ENCODE measurements at places on chromosomes 3 and 15.

GRCh38 chr3:132444383-132444782, 27.1 kb downstream of the DNAJC13 start:
- no peak for DNase-seq

GRCh38 chr3:194854659-194855390, 169.1 kb downstream of the FAM43A start:
- no peak for DNase-seq

- no peak for DNase-seq
Measured at GRCh38 chr3:188900421-188900951, 271.3 kb upstream of the TPRG1 start.

- peak; percentile 44 for DNase-seq
Measured at GRCh38 chr3:142863010-142863817, 25.7 kb downstream of the PCOLCE2 start.

DNA sequence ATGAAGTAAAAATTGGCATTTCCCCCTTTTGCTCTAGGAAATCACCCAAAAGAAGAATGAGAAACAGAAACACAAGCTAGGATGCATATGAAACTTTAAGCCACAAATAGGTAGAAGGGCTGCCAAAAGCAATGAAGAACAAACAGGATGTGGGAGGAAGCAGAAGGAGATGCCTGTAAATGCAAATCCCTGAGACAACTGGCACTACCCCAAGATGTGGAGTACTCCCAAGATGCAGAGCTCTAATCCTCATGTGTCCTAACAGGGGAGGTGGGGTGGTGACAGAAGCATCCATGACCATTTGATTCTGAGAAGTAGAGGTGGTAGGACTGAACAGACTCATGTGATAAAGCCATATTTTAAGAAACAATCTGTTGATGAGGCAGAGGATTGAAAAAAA, 31.9 kb upstream of the ZNF280D start:
- DNase-seq: no peak

DNA sequence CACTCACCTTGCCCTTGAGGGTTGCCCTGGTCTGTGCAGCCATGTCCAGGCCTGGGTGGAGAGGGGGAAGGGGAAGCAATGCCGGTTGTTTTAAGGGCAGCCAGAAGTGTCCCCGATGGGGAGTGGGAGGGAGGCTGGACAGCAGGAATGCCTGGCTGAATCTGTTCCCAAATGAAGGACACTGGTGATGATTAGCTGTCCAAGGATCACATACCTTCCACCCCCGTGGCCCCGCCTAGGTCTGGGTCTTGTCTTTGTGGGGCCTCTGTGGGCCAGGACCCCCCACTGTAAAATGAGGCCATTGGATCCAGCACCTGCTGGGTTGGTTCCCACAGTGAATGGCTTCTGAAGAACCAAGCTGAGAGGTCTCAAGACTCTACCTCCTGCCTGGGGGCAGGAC, 71.4 kb downstream of the FBLN2 start:
- DNase-seq: no peak

DNA sequence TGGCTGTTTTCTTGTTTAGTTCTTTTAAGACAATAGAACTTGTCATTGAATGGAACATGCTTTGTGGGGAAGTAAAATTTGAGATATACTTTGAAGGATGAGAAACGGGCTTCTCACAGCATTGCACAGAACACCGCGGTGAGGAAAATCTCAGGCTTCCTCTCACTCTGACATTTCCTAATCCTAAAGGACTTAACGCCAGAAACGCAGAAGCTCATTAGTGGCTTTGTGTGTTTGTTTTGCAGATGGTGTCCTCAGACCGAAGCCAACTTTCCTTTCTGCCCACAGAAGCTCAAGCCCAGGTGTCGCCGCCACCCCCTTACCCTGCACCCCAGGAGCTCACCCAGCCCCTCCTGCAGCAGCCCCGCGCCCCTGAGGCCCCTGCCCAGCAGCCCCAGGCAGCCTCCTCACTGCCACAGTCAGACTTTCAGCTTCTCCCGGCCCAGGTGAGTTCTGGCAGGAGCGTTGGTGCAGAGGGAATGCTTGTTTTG, 78.9 kb upstream of the BLM start:
- DNase-seq: no peak

DNA sequence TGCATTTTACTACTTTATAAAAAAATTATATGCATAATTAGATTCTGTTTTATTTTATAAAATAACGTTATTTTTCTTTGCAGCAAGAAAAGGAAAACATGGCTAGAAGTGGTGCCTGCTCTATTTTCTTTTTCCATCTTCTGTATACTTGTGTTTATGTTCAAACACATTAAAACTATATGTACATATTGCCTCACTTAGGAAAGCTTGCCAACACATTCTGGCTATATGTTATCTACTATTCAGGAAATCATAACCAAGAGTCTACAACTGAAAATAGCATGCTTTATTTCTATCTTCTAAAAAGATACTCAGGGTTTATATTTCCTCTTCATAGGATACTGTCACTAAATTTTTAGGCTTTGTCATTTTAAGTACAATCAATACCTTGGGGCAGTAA, 90.2 kb upstream of the KCNMB2 start:
- DNase-seq: no peak

GRCh38 chr15:75811626-75812025, 31.6 kb upstream of the UBE2Q2 start:
- DNase-seq: no peak

DNA sequence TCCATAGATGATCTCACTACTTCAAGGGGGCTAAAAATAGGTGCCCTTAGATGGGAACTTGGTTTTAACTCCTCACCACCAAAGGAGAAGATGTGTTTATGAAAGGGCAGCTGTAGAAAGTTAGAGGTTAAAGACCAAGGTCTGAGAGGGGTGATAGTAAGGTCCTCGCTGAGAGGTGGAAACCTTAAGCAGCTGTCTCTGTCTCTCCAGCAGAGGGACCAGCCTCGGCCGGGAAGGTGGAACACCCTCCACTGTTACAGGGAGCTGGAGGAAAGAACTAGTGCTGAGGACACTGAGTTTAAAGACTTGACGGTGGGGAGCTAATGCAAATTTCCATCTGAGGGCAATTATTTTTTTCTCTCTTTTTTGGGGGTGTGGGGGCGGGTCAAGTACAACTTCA, 8.9 kb upstream of the RLBP1 start:
- no peak for DNase-seq

- no peak for DNase-seq
Measured at GRCh38 chr3:45205126-45205525, 21.0 kb downstream of the TMEM158 start.

- no peak for DNase-seq
Measured at GRCh38 chr3:154931484-154931883, 148.6 kb upstream of the MME start.

- DNase-seq: no peak
Measured at GRCh38 chr3:54863366-54863765, 64.5 kb downstream of the LRTM1 start.

GRCh38 chr3:81684751-81685395, 76.6 kb downstream of the GBE1 start:
- DNase-seq: no peak

DNA sequence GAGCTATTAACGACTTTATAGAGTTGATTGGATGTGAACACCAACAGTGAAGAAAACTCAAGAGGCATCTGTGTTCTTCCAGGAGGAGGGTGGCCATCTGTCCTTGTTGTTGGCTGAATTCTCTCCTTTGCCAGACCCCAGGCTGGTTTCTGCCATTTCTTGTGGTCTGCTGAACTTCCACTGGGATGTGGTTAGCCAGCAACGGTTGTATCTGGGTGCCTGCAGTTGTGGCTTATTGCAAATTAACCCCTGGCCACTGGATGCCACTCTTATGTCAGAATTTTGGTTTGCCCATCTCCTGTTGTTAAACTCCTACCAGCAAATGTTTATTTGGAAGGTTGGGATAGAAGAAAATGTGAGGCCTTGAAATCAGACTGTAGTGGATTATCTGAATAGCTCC, 163.6 kb upstream of the TBC1D5 start:
- peak; percentile 25 for DNase-seq

- DNase-seq: peak; percentile 65
Measured at GRCh38 chr15:39976291-39977274, 42.7 kb downstream of the EIF2AK4 start.

DNA sequence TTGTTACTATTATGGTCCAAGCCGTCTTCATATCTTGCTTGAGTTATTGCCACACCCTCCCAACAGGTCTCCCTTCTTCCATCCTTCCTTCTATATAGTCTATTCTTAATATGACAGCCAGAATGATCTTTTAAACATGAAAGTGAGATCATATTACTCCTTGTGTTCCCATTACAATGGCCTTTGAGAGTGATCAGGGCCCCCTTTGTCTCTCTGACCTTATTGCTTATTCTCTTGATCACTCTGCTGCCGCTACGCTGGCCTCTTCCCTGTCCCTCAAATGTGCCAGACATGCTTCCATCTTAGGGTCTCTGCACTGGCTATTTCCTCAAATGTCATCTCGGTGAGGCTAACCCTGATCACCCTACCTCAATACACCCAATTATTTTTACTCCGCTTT, 38.1 kb downstream of the UBE2E2 start:
- DNase-seq: no peak

DNA sequence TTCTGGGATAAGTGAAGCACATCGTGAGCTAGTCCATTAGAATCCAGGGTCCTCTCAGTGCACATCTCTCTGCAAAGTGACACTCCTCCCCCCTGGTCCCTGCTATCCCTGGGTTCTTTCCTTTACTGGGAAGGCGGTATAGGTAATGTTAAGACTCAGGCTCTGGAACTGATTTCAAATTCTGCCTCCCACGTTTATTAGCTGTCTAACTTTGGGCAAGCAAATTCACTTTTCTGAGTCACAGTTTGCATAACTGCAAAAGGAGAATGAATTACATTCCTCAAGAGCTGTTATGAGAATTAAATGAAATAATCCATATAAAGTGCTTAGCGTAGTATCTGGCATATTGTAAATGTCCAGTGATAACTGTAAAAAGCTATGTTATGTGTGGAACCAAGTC, 168.1 kb upstream of the LRRN1 start:
- DNase-seq: no peak

Measured in mesendoderm (in vitro differentiated cells).